ENCODE measurements at places on chromosomes 7 and 10.

- DNase-seq: no peak
These were observed 992 bp upstream of the RBM20 start for GRCh38 chr10:110643035-110643652.

DNA sequence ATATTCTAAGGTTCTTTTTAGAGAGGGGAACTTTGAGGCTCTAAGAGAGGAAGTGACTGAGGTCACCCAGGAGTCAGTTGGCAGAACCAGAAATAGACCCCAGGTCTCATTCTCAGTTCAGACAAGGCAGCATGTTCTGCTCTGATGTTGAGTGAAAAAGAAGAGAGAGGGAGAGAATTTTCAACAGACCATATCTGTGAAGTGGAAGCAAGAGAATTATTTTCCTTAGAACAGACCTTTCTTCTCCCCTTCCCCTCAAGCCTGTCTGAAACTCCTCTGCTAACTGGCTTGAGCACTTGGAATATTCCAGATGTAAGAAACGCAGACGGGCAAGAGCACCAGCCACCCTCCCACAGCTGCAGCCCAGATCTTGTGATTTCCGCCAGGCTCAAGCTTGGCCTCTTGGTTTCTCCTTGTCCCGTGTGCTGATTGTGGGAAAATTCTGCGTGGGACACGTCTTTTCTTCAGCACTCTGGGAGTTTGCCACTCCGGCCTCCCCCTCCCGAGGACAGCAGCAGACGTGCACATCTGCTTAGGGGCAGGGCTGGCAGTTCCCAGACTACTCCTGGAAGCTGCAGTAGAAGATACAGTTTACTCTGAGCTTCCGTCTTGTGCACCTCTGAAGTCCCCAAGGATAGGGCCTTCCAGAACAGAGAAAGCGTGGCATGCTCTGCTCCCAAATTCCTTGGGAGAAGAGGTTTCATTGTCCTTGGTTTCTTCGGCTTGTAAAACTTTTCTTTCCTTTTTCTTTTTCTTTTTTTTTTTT is 22.7 kb upstream of the IKZF1 start:
- DNase-seq: no peak

DNA sequence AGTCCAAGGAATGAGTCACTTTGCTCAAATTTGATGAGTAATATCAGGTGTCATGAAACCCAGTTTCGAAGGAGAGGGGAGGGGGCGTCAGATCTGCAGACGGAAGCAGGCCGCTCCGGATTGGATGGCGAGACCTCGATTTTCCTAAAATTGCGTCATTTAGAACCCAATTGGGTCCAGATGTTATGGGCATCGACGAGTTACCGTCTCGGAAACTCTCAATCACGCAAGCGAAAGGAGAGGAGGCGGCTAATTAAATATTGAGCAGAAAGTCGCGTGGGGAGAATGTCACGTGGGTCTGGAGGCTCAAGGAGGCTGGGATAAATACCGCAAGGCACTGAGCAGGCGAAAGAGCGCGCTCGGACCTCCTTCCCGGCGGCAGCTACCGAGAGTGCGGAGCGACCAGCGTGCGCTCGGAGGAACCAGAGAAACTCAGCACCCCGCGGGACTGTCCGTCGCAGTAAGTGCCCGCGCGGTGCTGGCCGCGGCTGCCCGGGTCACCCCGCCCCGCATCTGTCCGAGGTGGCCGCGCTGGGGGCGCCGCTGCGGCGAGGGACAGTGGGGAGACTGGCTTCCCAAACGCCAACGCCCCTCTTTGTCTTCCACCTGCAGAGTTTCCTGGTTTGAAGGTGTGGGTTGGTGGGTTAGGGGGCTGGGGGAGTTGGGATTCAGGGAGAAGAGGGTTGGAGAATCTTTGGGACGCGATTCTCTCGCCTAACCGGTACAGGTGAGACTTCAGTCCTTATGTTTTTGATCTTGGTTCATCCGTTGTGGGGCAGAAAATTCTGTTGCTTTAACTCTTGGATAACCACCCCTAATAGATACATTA is at the start of gene TAC1:
Gene TAC1 (plus strand): TSS at position 351 of the 829 bp plus-strand sequence. CDS start 527 bp downstream, outside the sequence.
- no peak for DNase-seq

- DNase-seq: no peak
These were observed 67.1 kb downstream of the ABCC2 start for GRCh38 chr10:99849536-99849935.

DNA sequence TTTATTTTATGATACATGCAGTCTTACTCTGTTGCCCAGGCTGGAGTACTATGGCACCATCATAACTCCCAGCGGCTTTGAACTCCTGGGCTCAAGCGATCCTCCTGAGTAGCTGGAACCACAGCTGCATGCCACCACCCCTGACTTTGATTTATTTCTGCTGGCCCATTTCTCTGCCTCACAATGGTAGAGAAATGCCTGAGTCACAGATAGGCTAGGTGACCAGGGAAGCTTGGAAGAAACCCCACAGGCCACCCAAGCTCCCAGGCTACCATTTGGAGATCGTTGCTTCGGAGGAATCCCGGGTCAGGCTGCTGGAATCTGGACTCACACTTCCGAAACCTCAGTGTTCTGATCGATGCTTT is 17.4 kb upstream of the BAIAP2L1 start:
- DNase-seq: no peak

GRCh38 chr7:151891182-151891581 is 14.3 kb upstream of the PRKAG2 start:
- DNase-seq: no peak

GRCh38 chr10:78684947-78685346 is 383.8 kb upstream of the ZMIZ1 start:
- no peak for DNase-seq

GRCh38 chr10:26746061-26746460 is 48.6 kb downstream of the PDSS1 start:
- DNase-seq: no peak

GRCh38 chr10:124053971-124054370 is 39.4 kb downstream of the CHST15 start:
- no peak for DNase-seq

DNA sequence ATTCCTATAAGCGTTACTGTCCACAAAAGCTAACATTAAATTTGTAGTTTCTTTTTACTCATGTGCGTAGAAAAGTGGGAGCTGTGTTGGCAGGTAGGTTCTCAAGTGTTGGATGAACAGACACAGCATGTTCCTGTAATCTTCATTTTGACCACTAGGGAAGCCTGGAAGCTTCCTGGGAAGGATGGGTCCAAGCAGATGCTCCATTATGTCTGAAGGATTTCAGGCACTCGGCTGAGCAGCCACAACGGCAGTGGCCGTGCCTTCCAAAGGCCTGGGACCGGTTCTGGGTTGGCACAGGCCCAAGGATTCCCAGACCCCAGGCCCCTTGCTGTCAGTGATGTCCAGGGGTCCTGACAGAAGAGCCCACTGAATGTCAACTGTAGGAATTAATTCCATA is 386.3 kb downstream of the TNS3 start:
- no peak for DNase-seq

DNA sequence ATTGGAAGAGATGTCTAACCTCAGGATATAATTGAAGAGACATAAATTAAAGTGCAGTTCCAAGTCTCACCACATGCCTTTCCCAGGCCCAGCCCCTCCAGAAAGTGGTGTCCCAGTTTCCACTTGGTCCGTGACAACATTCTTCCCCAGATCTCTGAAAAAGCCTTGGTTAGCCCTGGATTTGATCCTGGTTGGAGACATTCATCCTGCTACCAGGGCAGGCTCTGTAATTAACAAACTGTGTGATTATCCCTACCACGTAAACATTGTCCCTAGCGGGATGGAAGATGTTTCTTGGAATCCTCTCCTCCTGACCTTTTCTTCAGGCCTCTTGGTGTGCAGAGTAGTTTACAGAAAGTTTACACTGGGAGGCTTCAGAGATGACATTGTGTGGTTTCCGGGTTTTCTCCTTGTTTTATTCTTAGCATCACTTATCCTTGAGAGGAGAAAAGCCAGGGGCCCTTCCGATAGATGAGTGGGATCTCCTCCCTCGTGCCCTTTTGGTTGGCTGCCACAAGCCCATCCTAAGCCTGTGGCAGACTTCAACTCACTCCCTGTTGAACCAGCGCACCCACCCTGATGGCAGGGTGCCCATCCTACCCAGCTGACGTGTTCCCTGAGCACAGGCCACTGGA is 83.8 kb downstream of the COL13A1 start:
- DNase-seq: no peak

GRCh38 chr10:48945441-48946130 is 5.9 kb upstream of the LRRC18 start:
- no peak for DNase-seq

- DNase-seq: no peak
These were observed 296.4 kb downstream of the DGKB start for GRCh38 chr7:14606101-14606500.

DNA sequence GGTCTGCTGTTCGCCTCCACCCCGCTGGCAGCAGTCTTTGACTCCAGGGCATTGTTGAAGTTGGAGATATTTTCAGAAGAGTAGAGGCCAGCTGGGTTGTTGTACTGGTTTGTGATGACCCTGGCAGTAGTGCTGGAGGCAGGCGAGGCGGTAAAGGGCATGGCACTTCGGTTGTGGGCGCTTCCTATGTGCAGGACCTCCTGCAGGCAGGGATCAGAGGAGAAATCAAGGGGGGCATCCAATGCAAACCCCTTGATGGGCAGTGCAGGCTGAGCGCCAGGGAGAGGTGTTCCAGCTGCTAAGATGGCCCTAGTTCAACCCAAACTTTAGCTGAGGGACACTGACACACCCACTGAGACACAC is 27.0 kb downstream of the PDLIM1 start:
- DNase-seq: no peak
